ENCODE measurements at places on chromosomes 7 and 10. TPM values are rescaled to one million over a fixed set of nuclear protein-coding genes. Genes with fewer than 3 reads are reported as not detected.
A peak's percentile ranks its signal among the peaks of the same experiment; 100 is the strongest.

GRCh38 chr10:119595676-119596515 is 868 bp downstream of the TIAL1 start:
- H3K4me3 ChIP-seq: peak overlapping the region; percentile 70
- DNase-seq: peak; percentile 43
- peaks cover 22% of the 10 kb centered on the region for H3K4me1 ChIP-seq

DNA sequence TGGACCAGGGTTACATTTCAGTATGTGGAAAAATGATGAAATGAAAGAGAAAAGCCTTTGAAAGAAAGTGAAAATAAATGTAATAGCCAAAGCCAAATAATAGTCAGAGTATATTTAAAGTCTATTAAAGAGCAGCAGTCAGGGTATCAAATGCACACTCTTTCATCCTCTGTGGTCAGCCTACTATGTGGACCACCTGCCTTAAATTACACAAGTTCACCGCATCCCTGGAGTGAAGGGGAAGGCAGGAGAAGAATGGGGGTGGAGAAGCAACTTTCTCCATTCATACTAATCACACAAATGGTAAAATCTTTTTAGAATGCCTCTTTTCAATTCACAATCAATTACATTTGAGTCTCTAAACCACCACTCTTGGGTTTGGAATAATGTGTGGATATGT is 16.0 kb downstream of the TWIST1 start:
- peaks cover 12% of the 10 kb centered on the region for H3K27me3 ChIP-seq
- no peaks in the 10 kb centered on the region for H3K36me3 ChIP-seq
- no peak overlapping the region for H3K27ac ChIP-seq
- DNase-seq: no peak
- H3K4me1 ChIP-seq: no peaks in the 10 kb centered on the region
- no peak overlapping the region for H3K4me3 ChIP-seq

DNA sequence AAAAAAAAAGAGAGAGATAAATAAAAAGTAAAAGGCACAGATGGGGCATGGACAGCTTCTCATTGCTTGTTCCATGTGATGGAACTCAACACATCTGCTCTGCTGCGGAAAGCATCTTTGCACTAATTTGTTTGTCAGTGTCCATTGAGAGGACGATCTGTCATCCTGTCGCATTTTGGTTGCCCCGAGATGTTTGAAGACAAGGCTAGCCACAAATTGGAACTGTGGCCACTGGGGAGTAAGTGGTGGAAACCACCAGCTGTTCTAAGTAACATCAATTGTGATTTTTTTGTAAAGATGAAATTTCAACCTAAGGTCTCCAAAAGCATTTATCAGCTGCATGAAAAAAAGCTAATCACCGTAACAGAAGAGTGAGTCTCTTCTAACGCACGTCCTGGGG is 312.7 kb downstream of the ADARB2 start:
- H3K36me3 ChIP-seq: no peaks in the 10 kb centered on the region
- peaks cover 2% of the 10 kb centered on the region for H3K27me3 ChIP-seq
- H3K27ac ChIP-seq: no peak overlapping the region
- no peak for DNase-seq
- H3K4me1 ChIP-seq: peaks cover 3% of the 10 kb centered on the region
- no peak overlapping the region for H3K4me3 ChIP-seq

GRCh38 chr7:47368190-47368812 is 213.6 kb downstream of the TNS3 start:
- no peaks in the 10 kb centered on the region for H3K4me1 ChIP-seq
- H3K36me3 ChIP-seq: no peaks in the 10 kb centered on the region
- no peaks in the 10 kb centered on the region for H3K27me3 ChIP-seq
- no peak overlapping the region for H3K4me3 ChIP-seq
- no peak for DNase-seq
- no peak overlapping the region for H3K27ac ChIP-seq

GRCh38 chr7:122756860-122757259 is 54.1 kb upstream of the RNF148 start:
- no peak overlapping the region for H3K27ac ChIP-seq
- no peaks in the 10 kb centered on the region for H3K4me1 ChIP-seq
- H3K36me3 ChIP-seq: no peaks in the 10 kb centered on the region
- DNase-seq: no peak
- H3K27me3 ChIP-seq: no peaks in the 10 kb centered on the region
- no peak overlapping the region for H3K4me3 ChIP-seq

- H3K27ac ChIP-seq: no peak overlapping the region
- H3K27me3 ChIP-seq: no peaks in the 10 kb centered on the region
- H3K36me3 ChIP-seq: no peaks in the 10 kb centered on the region
- DNase-seq: no peak
- no peak overlapping the region for H3K4me3 ChIP-seq
- H3K4me1 ChIP-seq: no peaks in the 10 kb centered on the region
These were observed 188.4 kb downstream of the CYP26A1 start for GRCh38 chr10:93261961-93262610.

GRCh38 chr10:126549344-126549743 is 121.1 kb downstream of the C10orf90 start:
- H3K4me3 ChIP-seq: no peak overlapping the region
- no peaks in the 10 kb centered on the region for H3K36me3 ChIP-seq
- no peaks in the 10 kb centered on the region for H3K4me1 ChIP-seq
- no peak overlapping the region for H3K27ac ChIP-seq
- no peak for DNase-seq

GRCh38 chr10:30531751-30532530 is 97.6 kb downstream of the LYZL2 start:
- no peak for DNase-seq
- H3K4me3 ChIP-seq: no peak overlapping the region
- H3K36me3 ChIP-seq: no peaks in the 10 kb centered on the region
- H3K4me1 ChIP-seq: peaks cover 46% of the 10 kb centered on the region

- no peak overlapping the region for H3K4me3 ChIP-seq
- H3K36me3 ChIP-seq: peaks cover 12% of the 10 kb centered on the region
- DNase-seq: no peak
- no peaks in the 10 kb centered on the region for H3K27me3 ChIP-seq
These were observed 1.5 kb upstream of the PRKAR1B start for GRCh38 chr7:728602-729001.

DNA sequence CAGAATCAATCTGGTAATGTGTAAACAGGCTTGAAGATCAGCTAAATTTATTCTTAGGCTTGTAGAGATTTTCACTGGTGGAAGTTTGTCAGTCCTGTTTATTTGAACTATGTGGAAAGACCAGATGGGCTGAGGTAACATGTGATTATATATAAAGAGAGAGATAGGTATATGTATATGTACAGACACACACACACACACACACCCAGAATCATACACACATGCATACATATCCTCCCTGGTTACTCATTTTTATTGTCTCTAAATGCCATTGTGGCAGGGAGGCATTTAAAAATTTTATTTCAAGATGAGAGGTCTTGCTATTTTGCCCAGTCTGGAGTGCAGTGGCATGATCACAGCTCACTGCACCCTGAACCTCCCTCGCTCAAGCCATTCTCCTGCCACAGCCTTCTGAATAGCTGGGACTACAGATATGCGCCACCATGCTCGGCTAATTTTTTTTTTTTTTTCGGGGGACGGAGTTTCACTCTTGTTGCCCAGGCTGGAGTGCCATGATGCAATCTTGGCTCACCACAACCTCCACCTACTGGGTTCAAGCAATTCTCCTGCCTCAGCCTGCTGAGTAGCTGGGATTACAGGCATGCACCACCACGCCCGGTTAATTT is 78.1 kb upstream of the CYTH3 start:
- no peak overlapping the region for H3K27ac ChIP-seq
- no peaks in the 10 kb centered on the region for H3K27me3 ChIP-seq
- no peak for DNase-seq
- H3K4me3 ChIP-seq: no peak overlapping the region
- peaks cover 17% of the 10 kb centered on the region for H3K4me1 ChIP-seq
- H3K36me3 ChIP-seq: no peaks in the 10 kb centered on the region

DNA sequence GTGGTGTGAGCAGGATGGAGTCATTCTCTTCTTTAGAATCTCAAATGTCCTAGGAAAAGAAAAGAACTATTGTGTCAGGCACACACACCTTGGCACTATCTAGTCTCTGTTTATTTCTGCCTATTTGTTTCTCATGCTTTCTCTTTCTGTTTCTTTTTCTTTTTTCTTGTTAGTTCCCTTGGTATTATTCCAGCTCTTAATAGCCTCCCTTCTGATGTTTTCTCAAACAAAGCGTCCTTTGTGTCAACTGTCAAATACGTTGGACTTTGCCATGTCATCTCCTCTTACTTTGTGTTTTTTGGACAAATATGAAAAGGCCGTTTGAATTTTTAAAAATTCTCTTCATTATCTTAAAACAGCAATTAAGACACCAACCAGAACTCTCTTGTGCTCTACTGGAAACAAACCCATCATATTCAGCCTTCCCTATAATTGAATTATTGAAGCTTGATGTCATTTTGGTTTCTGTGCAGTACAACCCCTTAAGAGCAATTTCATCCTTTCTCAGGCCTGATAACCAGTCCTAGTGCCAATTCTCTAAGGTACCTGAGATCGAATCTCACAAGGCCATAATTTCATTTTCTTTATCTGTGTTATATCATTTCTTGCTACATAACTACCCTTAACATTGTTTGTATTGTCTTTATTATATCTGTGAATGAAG is 497.8 kb upstream of the NRP1 start:
- H3K27ac ChIP-seq: no peak overlapping the region
- no peaks in the 10 kb centered on the region for H3K27me3 ChIP-seq
- no peak for DNase-seq
- no peaks in the 10 kb centered on the region for H3K4me1 ChIP-seq

DNA sequence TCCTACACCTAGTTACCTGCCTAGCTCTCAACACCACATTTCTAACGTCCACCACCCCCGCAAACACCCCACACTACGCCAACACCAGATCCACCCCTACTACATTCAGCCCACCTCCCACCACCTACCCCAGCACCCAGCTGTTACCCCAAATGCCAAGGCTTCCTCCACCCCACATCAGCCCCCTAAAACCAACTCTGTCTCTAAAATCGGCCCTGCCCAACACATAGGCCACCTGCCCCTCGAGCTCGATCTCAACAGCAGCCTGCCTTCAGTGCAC is 53.3 kb upstream of the SLF2 start:
- H3K27ac ChIP-seq: no peak overlapping the region
- no peak overlapping the region for H3K4me3 ChIP-seq
- DNase-seq: no peak
- no peaks in the 10 kb centered on the region for H3K4me1 ChIP-seq
- H3K36me3 ChIP-seq: no peaks in the 10 kb centered on the region

- H3K4me3 ChIP-seq: peak within 1 kb of the TSS; percentile 79
- DNase-seq: peak; percentile 83
- H3K36me3 ChIP-seq: peaks cover 31% of the 10 kb centered on the region
- H3K4me1 ChIP-seq: peaks cover 51% of the 10 kb centered on the region
- H3K27me3 ChIP-seq: no peaks in the 10 kb centered on the region
These were observed at the start of gene GIMAP1 for GRCh38 chr7:150716368-150716767. TSS of gene GIMAP1 (plus strand) at chr7:150716613. CDS start at chr7:150719048, 2,435 bp downstream.

- no peak overlapping the region for H3K4me3 ChIP-seq
- H3K4me1 ChIP-seq: peaks cover 24% of the 10 kb centered on the region
- DNase-seq: no peak
These were observed 2.3 kb downstream of the CDCA7L start for GRCh38 chr7:21943436-21943835.

DNA sequence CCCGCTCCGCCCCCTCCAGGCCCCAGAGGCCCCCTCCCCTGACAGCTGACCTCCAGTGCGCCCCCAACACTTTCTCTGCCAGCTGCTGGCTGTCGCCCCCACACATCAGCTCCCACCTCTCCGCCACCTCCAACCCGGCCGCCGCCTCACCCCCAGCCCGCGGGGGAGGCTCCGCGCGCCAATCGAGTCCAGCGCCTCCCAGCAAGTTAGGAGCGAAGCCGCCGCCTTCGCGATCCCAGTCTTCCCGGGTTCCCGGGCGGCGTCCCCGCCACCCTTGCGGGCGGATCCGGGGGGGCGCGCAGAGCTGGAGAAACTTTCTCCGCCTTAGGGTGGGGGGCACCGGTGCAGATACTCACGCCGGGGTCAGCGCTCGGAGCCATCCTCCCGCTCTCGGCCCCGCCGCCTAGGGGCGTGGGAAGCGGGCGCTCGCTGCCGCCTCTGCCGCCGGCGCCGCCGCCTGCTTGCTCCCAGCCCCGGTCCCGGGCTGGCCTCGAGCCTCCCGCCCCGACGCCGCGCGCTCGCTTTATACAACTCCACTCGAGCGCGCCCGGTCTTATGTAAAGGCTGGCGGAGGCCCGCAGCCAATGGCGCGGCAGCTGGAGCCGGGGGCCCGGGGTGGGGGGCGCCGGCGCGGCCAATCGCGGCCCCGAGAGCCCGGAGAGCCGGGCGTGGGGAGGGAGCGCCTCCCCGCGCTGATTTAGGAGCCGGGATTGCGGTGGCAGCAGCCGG is at the start of gene CRTAC1:
Gene CRTAC1 (minus strand): TSS at position 529 of the 729 bp plus-strand sequence. CDS start 149 bp downstream, at position 380.
- no peak within 1 kb of the TSS for H3K4me3 ChIP-seq
- H3K36me3 ChIP-seq: no peaks in the 10 kb centered on the region
- H3K4me1 ChIP-seq: peaks cover 8% of the 10 kb centered on the region
- H3K27ac ChIP-seq: no peak within 1 kb of the TSS

DNA sequence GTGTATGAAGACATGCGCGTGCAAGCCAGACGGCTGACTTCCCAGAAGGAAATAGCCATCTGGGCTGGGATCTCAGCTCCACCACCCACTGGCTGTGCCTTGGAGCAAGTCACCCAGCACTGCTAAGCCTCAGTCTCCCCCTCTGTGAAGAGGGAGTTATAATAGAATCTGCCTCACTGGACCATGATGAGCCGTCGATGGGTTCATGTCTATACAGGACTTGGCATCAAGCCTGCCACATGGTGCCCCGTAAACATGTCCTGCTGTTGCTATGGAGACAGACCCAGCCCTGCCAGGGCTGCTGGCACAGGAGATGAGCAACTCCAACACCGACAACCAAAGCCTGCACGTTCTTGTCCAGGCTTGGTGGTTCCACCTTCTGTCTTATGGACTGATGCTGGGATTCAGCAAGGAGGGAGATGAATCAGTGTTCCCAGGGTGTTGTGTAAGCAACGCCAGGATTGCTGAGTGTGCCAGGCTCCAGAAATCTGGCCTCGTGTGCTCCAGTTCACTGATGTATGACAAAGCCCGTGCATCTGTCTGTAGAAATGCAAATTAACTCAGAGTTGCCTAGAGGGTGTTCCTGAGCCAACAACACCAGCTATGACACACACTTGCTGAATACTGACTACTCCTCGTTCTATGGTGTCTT is 5.6 kb downstream of the GPR15LG start:
- H3K27me3 ChIP-seq: no peaks in the 10 kb centered on the region
- H3K36me3 ChIP-seq: no peaks in the 10 kb centered on the region
- H3K4me1 ChIP-seq: peaks cover 33% of the 10 kb centered on the region
- no peak for DNase-seq
- H3K27ac ChIP-seq: no peak overlapping the region
- H3K4me3 ChIP-seq: no peak overlapping the region

Gene GRM3
- not detected for total RNA-seq

Gene PPP1R3C
- total RNA-seq: not detected

Gene AKR1C2
- total RNA-seq: 0.41 TPM

Gene HOXA13
- total RNA-seq: not detected

Gene RBM33
- 178 TPM for total RNA-seq

Gene ESYT2
- 106 TPM for total RNA-seq

Gene KLHL7
- total RNA-seq: 19.6 TPM

Gene TMEM196
- total RNA-seq: not detected

Gene AVPI1
- 10.7 TPM for total RNA-seq

Gene STEAP4
- not detected for total RNA-seq

Gene ERVW-1
- total RNA-seq: not detected

Gene AGMO
- total RNA-seq: not detected

Gene HKDC1
- 3.1 TPM for total RNA-seq
